ENCODE measurements at places on chromosomes 1 and 21.

DNA sequence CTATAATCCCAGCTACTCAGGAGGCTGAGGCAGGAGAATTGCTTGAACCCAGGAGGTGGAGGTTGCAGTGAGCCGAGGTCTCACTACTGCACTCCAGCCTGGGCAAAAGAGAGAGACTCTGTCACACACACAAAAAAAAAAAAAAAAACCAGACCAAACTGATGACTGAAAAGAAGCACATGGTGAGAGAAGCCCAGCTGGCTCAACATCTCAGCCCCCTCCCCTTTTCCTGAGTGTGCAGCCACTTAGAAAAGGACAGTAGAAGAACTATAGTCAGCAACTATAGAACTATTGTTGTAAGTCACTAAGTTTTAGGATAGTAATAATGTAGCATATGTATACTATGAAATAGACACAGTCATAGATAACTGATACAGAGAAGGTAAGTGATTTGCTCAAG, 87.2 kb upstream of the RALGPS2 start:
- no peak for DNase-seq

- no peak for DNase-seq
These were observed 34.5 kb upstream of the USP25 start for GRCh38 chr21:15695241-15695640.

DNA sequence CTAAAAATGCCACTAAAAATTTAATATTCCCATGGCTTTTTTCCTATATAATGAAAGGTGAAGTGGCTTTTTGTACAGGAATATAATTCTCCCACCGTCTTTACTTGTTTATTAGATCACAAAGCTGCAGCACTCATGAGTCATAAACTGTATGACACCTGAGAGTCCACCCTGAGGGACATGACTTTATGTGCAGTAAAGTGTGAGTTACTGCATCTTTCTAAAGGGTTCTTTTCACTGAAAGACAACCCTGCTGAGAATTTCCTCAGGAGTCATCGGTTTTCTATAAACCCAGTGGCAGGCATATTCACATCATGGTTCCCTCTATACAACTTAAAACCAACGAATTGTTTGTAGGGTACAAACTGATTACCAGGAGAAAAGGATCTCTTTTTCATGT, 77.4 kb downstream of the APP start:
- DNase-seq, result no peak

DNA sequence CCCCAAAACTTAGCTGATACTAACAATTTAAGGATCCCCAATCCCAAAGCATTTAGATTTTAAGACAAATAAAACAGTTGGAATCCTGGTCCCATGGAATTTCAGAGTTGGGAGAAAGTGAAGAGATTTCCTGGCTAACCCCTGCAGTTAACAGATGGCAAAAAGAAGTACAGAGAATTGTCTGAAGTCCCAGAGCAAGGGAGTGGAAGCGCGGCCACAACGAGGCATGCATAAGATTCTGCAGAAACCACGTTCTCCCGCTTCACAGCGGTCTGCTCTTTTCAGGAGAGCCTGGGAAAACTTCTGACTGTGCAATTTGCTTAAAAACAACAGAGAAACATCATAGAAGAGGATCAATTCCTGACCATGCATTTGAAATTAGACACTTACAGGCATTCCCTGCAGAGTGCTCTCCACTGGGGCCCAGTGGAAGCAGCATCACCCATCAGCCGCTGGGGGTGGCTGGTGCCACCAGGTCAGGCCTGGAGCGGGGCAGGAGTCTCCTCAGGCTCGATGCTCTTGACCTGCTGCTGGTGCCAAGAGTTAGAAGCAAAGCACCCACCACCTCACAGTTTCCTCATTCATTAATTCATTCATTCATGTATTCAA, 226.7 kb upstream of the POU3F1 start:
- DNase-seq, result no peak

- no peak for DNase-seq
These were observed 165.8 kb downstream of the PAPPA2 start for GRCh38 chr1:176628775-176629174.

GRCh38 chr1:30043256-30043655, 680.1 kb downstream of the MATN1 start:
- DNase-seq, result no peak

- no peak for DNase-seq
These were observed 24.5 kb downstream of the PLEKHM2 start for GRCh38 chr1:15708486-15709137.

- DNase-seq, result no peak
These were observed 20.5 kb upstream of the SMYD3 start for GRCh38 chr1:246527402-246528088.

GRCh38 chr1:29416267-29417146, 180.2 kb downstream of the PTPRU start:
- no peak for DNase-seq

- no peak for DNase-seq
These were observed 100.9 kb upstream of the BRINP3 start for GRCh38 chr1:190578526-190578925.

- no peak for DNase-seq
These were observed 128.2 kb downstream of the KCNN3 start for GRCh38 chr1:154741741-154742495.

Measured in AG09319 (cell line).